CD4-positive, alpha-beta memory T cell (primary cell): ENCODE measurements at places on chromosomes 2 and 18.

- H3K27ac ChIP-seq = no peak overlapping the region
- H3K27me3 ChIP-seq = peaks cover 3% of the 10 kb centered on the region
- H3K36me3 ChIP-seq = no peaks in the 10 kb centered on the region
- no peak for DNase-seq
- H3K4me3 ChIP-seq = no peak overlapping the region
Measured at GRCh38 chr2:148893906-148894305, 18.9 kb downstream of the KIF5C start.

GRCh38 chr2:52794581-52794980 lies 973.0 kb upstream of the CHAC2 start:
- no peaks in the 10 kb centered on the region for H3K4me1 ChIP-seq
- DNase-seq = no peak
- H3K4me3 ChIP-seq = no peak overlapping the region
- H3K27me3 ChIP-seq = no peaks in the 10 kb centered on the region
- no peak overlapping the region for H3K27ac ChIP-seq

DNA sequence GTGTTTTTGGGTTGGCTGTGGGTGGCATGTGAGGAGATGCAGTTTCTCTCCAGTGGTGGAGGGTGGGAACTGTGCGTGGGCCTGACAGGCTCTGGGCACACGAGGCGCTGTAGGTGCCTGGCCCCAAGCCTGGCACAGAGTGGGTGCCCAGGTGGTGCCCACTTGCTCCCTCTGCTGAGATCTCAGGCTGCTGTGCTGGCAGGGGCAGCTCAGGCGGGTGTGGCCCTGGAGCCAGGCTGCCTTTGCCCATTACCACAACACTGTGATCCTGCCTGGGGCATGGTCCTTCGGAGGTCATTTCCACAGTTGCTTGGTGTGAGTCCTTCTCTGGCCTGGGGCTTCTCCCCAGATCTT lies 20.4 kb downstream of the TSHZ1 start:
- H3K36me3 ChIP-seq = no peaks in the 10 kb centered on the region
- H3K4me3 ChIP-seq = no peak overlapping the region
- H3K27me3 ChIP-seq = no peaks in the 10 kb centered on the region

DNA sequence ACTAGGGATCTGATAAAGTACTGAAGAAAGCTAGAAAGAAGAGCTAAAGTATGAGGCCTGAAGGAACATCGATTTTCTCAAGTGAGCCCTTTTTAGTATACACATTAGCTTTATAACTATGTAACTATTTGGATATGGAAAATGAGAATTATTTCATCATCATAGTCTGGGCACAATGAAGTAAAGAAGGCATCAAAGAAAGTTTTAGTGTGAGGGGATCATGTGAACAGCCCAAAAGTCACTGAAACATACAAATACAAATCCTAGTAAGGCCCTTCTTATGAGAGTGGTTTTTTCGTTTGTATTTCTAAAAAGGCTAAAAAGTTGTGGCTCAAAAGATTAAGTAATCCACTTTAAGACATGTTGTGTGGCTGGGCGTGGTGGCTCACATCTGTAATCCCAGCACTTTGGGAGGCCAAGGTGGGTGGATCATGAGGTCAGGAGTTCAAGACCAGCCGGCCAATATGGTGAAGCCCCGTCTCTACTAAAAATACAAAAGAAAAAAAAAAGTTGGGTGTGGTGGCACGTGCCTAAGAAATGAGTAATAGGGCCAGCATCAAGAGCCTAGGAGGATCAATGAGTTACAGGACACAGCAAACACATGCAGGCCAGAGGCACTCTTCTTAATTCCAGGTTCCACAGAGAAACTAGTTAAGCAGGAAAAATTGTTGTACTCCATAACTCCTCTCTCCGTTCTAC lies 61.9 kb downstream of the PUM2 start:
- peaks cover 25% of the 10 kb centered on the region for H3K36me3 ChIP-seq
- H3K27me3 ChIP-seq = no peaks in the 10 kb centered on the region
- no peak overlapping the region for H3K27ac ChIP-seq
- no peak overlapping the region for H3K4me3 ChIP-seq

DNA sequence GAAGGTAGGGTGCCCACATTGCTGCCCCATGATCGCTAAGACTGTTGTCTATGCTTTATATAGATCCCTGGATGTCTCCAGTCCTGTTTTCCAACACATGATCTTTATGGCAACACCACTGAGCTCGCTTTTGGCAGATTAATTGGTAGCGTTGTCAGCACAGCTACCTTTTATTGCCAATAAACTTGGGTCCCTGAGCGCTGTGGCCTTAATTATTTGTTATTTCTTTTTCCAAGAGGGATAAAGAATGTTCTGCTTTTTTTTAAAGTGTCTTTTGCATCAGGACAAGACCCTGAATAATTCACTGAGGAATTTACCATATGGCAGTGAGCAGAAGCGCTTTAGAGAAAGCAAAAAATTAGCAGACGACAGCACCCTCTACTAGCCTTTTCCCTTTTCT lies 113.5 kb downstream of the COLEC12 start:
- peaks cover 4% of the 10 kb centered on the region for H3K27me3 ChIP-seq
- no peak overlapping the region for H3K4me3 ChIP-seq

GRCh38 chr18:43108882-43109281 lies 6.6 kb downstream of the RIT2 start:
- H3K27me3 ChIP-seq = no peaks in the 10 kb centered on the region
- no peak overlapping the region for H3K4me3 ChIP-seq
- no peak overlapping the region for H3K27ac ChIP-seq

GRCh38 chr18:32383050-32383819 lies 87.4 kb downstream of the GAREM1 start:
- no peak overlapping the region for H3K4me3 ChIP-seq
- H3K4me1 ChIP-seq = no peaks in the 10 kb centered on the region
- no peak overlapping the region for H3K27ac ChIP-seq
- DNase-seq = no peak
- no peaks in the 10 kb centered on the region for H3K27me3 ChIP-seq

GRCh38 chr2:45975752-45976517 lies 321.3 kb upstream of the EPAS1 start:
- H3K27ac ChIP-seq = no peak overlapping the region
- no peaks in the 10 kb centered on the region for H3K4me1 ChIP-seq
- no peaks in the 10 kb centered on the region for H3K27me3 ChIP-seq
- H3K4me3 ChIP-seq = no peak overlapping the region
- no peaks in the 10 kb centered on the region for H3K36me3 ChIP-seq
- no peak for DNase-seq

- no peaks in the 10 kb centered on the region for H3K4me1 ChIP-seq
- no peak overlapping the region for H3K27ac ChIP-seq
- H3K27me3 ChIP-seq = no peaks in the 10 kb centered on the region
- H3K4me3 ChIP-seq = no peak overlapping the region
- no peaks in the 10 kb centered on the region for H3K36me3 ChIP-seq
- DNase-seq = no peak
Measured at GRCh38 chr18:62044490-62045000, 142.3 kb downstream of the PIGN start.

DNA sequence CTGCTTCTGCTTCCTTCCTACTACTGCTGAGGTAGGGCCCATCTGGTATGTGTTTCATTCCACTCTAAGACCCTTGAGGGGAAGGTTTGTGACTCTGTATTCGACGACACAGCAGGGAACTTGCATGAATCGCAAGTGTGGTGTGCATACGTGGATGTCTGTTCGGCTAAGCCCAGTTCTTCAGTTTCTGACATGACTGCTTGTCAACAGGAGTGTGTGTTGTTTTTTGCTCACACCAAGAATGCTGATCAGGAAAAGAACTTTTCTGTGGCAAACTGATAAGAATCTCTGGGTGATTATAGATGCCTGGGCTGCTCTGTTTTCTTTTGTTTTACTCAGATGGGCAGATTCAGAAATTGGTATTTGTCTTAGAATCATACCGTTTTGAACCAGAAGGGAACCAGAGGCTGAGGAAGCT lies 22.0 kb downstream of the TNFRSF11A start:
- DNase-seq = no peak
- H3K4me1 ChIP-seq = no peaks in the 10 kb centered on the region
- H3K27me3 ChIP-seq = no peaks in the 10 kb centered on the region
- H3K27ac ChIP-seq = no peak overlapping the region
- H3K4me3 ChIP-seq = no peak overlapping the region

- no peak overlapping the region for H3K4me3 ChIP-seq
- H3K4me1 ChIP-seq = no peaks in the 10 kb centered on the region
- no peak overlapping the region for H3K27ac ChIP-seq
- no peak for DNase-seq
Measured at GRCh38 chr18:8969639-8970390, 132.7 kb upstream of the NDUFV2 start.

GRCh38 chr18:72502671-72503431 lies 41.3 kb downstream of the CBLN2 start:
- DNase-seq = no peak
- H3K4me1 ChIP-seq = no peaks in the 10 kb centered on the region
- H3K27me3 ChIP-seq = no peaks in the 10 kb centered on the region
- H3K4me3 ChIP-seq = no peak overlapping the region

DNA sequence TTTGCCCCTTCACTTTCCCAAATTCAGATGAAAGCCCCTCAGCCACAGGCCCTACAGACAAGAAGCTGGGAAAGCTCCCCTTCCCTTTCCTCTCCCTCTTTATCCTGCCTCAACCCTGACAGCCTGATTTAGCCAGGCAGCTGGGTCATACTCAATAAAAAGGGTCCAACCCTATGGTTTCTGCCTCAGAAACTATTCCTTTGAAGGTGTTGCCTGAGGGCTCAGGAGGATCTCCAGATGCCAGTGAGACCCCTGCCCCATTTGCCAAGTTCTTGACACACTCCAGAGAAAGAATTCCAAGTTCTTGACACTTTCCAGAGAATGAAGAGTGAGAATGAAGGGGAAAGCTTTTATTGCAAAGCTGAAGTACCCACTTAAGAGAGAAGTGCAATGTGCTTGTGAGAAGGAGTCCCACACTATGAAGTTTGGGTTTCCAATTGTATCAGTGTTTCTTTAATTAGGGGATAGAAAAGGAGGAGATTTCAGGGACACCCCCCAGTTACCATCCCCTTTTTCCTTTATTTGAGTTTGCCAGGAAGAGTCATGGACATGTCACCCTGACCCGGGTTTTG lies 576.2 kb downstream of the METTL4 start:
- no peaks in the 10 kb centered on the region for H3K4me1 ChIP-seq
- no peaks in the 10 kb centered on the region for H3K36me3 ChIP-seq
- no peak for DNase-seq
- H3K4me3 ChIP-seq = no peak overlapping the region
- no peaks in the 10 kb centered on the region for H3K27me3 ChIP-seq
- H3K27ac ChIP-seq = no peak overlapping the region

DNA sequence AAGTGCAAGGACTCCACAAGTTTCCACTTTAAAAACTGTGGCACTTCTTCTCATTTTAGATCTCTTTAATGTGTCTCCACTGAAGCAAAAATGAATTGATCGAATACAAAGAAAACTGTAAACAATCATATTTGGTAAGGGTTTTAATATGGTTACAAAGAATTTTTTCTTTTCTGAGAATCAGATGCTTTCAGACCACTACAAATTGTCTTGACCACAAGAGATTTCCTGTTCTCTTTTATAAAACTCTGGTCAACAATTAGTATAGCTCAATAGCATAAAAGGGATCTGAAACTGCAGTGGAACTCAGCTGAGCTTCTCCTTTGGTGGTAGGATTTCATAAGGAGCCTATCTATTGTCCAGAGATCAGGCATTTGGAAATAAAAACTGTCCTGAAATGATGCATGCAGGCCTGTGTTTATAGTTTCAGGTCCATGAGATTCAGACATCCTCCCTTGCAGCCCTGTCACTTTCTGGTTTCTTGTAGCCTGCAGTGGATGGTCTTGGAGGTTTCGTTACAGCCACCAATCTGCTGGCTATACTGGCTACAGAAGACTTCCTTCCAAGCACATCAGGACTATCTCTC lies 120.0 kb downstream of the DOCK10 start:
- H3K36me3 ChIP-seq = peaks cover 16% of the 10 kb centered on the region
- no peak for DNase-seq
- peak overlapping the region; percentile 41 for H3K27ac ChIP-seq
- H3K4me1 ChIP-seq = peaks cover 67% of the 10 kb centered on the region
- no peaks in the 10 kb centered on the region for H3K27me3 ChIP-seq
- no peak overlapping the region for H3K4me3 ChIP-seq

- no peaks in the 10 kb centered on the region for H3K4me1 ChIP-seq
- H3K27ac ChIP-seq = no peak overlapping the region
- H3K36me3 ChIP-seq = peaks cover 6% of the 10 kb centered on the region
- no peaks in the 10 kb centered on the region for H3K27me3 ChIP-seq
Measured at GRCh38 chr2:238267341-238267710, 21.1 kb downstream of the PER2 start.

- H3K36me3 ChIP-seq = no peaks in the 10 kb centered on the region
- no peak overlapping the region for H3K27ac ChIP-seq
- no peak overlapping the region for H3K4me3 ChIP-seq
- no peak for DNase-seq
- H3K4me1 ChIP-seq = no peaks in the 10 kb centered on the region
Measured at GRCh38 chr2:23114299-23114698, 270.7 kb upstream of the KLHL29 start.

DNA sequence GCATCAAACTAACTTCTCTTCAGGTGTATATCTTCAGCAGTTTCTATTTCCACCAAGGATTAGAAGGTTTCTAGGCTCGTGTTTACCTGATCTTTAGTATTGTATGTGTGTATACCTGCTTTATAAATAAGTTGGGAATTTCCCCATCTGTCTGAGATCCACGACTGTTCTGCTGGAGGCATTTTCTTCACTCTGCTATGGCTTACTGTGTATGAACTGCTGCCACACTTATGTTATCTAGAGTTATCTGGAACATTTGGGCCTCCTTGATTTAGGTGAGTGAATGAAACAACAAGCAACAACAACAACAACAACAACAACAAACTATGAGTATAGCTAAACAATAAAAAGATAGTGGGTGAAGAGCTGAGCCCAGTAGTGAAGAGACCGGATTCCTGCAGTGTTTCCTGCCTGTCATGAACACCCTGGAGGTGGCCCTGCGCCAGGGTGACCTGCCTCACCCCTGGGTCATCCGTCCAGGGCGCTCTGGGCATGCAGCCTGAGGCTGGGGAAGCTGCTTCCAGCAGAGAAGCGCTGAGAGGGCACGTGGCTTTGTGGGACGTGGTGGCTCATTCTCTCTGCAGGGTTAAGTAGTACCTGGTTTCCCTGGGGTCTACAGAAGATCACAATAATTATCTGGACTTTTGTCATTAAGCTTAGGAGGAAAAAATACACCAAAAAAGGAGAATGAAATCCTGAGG lies 56.1 kb upstream of the GATA6 start:
- no peak for DNase-seq
- no peaks in the 10 kb centered on the region for H3K36me3 ChIP-seq
- no peak overlapping the region for H3K4me3 ChIP-seq

- H3K4me1 ChIP-seq = no peaks in the 10 kb centered on the region
- H3K27ac ChIP-seq = no peak overlapping the region
- no peak for DNase-seq
Measured at GRCh38 chr2:195863564-195863963, 205.1 kb downstream of the DNAH7 start.

DNA sequence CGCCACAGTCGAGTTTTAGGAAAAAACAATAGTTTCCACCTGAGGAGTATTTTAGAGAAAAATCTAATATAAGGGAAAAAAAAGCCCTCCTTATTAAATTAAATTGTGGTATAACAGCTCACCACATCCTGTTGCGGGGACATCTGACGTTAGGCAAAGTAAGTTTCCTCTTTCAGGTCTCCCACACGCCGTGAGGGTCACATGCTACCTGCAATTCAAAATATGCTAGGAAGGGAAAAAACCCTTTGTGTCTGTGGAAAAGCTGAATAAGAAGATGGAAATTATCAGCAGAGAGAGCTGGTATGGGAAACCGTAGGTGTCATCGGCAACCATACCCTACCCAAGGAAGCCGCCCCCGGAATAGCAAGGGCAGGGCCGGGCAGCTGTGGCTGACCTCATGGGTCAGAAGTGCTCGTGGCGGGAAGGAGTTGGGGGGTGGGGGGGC lies 128.0 kb downstream of the NFATC1 start:
- no peaks in the 10 kb centered on the region for H3K27me3 ChIP-seq
- H3K4me1 ChIP-seq = peaks cover 64% of the 10 kb centered on the region
- H3K36me3 ChIP-seq = peaks cover 15% of the 10 kb centered on the region
- H3K27ac ChIP-seq = peak overlapping the region; percentile 85
